ENCODE measurements at places on chromosomes 4 and X.

DNA sequence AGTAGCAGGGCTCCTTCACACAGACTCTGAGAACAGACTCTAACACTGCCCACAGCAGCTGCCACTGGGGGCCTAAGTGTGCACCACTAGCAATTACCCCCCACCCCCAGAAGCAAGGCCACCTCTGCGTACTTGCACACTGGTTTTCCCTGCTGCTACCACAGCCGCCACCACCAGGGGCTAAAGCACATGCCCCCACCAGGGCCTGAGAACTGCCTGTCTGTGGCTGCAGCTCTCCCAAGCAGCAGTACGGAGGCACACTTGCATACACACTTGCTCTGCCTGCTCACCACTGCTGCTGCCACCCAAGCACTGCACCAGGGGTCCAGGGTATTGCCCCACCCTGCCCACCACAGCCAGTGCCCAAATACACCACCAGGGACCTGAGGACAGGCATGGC lies 59.6 kb downstream of the SCML2 start:
- no peak for DNase-seq

DNA sequence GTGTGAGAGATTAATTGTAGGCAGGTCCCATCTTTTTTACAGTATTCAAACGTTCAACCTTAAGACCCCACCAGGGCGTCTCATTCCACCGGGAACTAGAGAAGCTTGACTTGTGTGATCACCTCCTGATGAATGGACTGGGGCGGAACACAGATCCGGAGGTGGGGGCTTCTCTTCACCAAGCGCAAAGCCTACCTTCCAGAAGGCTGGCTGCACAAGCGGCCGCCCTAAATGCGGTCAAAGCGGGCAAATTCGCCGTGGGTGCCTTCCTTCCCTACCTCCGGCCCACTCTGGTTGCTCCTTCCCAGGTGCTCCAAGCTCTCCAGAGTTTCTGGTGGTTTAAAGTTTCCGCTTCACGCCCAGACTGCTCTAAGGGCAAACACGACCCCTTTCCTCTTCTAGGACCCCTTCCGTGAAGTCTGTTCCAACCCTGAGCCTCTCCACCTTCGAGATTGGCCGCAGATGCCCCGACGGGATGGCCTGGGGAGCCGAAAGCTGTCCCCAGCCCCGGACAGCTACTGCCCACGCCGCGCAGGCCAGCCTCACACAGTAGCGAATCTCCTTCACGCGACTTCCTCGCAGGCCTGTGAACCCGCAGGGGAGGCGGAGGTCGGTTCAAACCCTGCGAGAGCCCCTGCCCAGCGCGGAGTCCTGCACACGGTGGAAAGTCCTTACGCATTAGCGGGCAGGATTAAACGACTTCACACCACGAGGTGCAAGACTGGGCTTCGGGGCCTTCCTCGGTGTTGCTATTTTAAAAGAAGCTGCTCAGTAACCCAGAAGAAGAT lies 1.6 kb upstream of the WWC2 start:
- no peak for DNase-seq

- DNase-seq, result no peak
Measured at GRCh38 chr4:98102660-98103059, 40.6 kb downstream of the STPG2 start.

GRCh38 chrX:15877380-15877779 lies 22.8 kb upstream of the AP1S2 start:
- no peak for DNase-seq

DNA sequence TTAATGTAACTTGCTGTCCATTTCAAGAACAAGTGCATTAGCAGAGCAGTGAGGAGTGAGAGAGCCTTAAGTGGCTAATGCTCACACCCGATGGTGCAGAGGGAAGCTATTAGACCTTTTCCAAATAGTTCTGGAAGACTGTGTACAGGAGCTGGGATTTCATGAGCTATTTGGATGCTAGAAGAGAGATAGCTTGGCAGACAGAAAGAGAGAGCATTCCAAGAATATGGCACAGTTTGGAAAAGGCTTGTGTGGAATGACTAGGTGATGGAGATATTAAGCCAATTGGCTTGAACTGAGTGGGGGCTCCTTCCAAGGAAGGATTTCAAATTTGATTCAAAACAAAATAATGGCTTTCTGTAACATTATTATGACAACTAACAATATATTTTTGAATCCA lies 1097.2 kb upstream of the TENM3 start:
- no peak for DNase-seq

- no peak for DNase-seq
Measured at GRCh38 chr4:141207961-141208360, 12.7 kb upstream of the ZNF330 start.
